ENCODE measurements at places on chromosomes 3 and 15. TPM values are rescaled to one million over a fixed set of nuclear protein-coding genes. Genes with fewer than 3 reads are reported as not detected.

DNA sequence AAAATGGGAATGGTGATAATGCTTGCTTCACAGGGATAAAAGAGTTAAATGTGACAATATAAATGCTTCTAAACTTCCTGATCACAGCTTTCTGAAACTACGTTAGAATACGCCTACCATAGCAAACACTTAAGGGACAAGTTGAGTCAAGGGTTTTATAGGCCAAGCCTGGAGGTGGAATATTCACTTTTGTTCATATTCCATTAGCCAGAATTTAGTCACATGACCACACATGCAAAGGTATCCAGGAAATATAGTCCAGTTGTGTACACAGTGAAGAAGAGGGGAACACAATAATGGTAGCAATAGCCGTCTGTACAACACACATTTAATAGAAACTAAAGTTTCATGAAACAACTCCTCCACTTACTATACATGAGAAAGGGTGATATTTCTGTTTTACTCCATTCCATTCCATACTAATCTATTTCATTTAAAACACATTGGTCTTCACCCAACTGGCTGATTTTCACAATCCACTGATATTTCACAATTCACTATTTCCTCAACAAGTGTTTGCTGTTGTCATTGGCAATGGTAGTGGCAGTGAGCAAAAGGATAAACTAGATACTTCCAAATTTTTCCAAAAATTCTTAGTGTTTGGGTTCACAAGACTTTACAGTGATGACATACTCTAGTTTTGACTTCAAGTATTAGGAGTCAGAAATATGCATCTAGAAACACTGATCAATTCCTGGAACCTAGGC, 270.9 kb downstream of the ERC2 start:
- DNase-seq = no peak

Gene TEX55
- total RNA-seq = not detected

Gene SUSD5
- 4.2 TPM for total RNA-seq

DNA sequence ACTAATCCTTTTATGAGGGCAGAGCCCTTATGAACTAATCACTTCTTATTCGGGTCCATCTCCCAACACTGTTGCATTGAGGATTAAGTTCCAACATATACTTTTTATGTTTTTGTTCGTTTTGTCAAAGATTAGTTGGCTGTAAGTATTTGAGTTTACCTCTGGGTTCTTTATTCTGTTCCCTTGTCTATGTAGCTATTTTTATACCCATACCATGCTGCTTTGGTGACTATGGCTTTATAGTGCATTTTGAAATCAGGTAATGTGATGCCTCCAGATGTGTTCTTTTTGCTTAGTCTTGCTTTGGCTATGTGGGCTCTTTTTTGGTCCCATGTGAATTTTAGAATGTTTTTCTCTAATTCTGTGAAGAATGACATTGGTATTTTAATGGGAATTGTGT, 166.4 kb upstream of the KCNMB2 start:
- DNase-seq = no peak

DNA sequence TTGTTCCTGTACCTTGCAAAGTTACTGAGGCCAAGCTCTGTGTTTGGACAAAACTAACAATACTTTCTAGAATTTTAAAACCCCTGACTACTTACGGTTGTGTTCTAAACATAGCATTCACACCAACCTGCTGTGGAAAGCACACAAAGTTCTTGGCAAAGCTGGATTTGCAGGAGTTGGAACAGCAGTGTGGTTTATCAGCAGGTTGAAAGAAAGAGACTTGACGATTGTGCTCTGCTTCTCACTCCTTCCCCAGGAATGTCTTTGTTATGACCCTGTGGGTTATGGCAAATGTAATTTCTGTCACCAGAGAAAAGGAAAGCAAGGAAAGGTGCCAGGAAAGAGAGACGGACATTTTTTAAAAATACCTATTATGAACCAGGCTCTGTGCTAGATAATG, 165.5 kb upstream of the TGFBR2 start:
- peak; percentile 82 for DNase-seq

DNA sequence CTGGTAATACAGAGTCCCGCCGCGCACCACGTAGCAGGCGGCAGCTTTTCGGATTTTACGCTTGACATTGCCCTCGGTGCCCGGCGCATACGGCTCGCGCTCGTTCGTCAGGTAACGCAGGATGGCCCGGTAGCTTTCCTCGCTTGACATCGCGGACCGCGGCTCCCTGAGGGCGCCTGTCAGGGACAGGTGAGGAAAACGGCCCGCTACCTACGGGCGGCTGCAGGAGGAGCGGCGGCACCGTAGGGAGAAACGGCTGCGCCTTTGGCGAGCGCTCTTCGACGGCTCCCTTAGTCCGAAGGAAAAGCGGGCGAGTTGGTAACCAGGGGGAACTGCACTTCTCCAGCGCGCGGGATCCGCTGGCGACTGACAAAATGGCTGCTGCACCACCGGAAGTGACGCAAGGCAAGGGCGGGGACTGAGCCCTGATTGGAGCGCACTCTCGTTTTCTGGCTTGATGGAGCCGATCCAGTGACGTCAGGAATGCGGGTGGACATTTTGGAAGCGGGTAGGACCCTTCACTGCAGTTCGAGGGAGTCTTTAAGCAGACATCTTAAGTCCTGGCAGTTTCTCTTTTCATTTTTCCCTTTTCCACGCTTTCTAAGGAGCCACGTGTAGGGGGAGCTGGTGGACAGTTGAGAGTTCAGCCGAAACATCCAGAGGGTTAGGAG, at the start of gene ZBTB11:
Gene ZBTB11 (minus strand): TSS at position 368 of the 671 bp plus-strand sequence. CDS start 218 bp downstream, at position 150.
- peak; percentile 100 for DNase-seq

Gene CPNE9
- total RNA-seq = not detected

DNA sequence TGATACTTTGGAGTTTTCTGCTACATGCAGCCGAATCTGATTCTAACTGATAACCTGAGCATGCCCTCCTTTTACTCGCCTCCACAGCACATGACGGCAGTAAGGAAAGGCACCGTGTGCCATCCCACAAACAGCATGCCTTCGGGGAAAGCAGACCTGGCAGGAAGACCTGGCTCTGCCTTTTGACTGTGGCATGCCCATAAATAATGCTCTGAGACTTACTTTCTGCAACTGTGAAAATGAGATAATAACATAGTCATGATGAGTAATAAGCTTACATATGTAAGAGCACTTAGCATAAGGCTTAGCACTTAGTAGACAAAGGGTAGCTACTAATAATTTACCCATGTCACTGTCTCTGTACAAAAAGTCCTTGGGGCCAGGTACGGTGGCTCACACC, 32.9 kb downstream of the MTHFS start:
- no peak for DNase-seq

DNA sequence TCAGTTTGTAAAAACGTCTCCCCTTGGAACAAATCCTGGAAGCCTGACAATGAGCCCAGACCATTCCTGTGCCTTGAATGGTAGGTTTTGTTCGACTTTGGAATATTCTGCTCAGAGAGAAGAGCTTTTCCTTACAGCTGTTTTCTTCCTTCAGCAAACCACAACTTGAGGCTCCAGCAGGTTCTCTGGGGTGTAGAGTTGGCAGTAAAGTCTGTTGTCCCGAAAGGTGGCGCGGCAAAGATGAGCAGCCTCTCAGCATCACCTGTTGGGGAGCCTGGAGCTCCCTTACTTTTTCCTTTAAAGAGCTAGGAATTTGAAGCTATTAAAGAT, 65.4 kb downstream of the BOC start:
- no peak for DNase-seq

Gene DAZL
- total RNA-seq = not detected

GRCh38 chr3:46206282-46207015, 1.7 kb downstream of the CCR1 start:
- no peak for DNase-seq

DNA sequence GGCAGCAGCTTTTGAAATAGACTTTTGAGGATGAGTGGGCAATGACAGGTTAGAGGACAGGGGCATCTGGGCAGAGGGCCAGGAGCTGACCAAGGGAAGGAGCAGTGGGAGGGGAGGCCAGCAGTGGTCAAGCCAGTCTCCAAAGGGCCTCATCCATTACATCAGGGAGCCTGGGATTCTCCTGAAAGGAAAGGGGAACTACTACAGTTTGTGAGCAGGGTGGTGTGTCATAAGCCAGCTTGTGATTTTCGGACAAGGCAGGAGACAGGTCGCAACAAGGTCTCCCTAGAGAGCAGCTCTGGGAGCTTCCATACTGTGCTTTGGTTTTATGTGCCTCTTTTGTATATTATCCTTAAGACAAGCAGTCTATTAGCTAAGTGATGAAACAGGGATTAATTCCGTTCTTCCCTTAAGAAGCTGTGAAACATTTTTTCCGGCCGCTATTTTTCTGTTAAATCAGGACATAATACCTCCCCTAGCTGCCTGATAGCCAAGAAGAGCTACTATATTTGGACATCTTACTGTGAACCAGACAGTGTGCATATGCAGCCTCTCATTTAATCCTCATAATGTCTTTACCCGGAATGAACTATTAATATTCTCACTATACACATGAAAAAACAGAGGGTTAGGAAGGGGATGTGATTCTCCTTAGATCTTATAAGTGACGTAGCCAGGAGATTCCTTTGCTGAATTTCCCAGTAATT, 46.4 kb downstream of the C2CD4B start:
- DNase-seq = no peak

- no peak for DNase-seq
These were observed 43.5 kb upstream of the UBE2E1 start for GRCh38 chr3:23762214-23762613.

GRCh38 chr15:85458764-85459163, 78.4 kb downstream of the AKAP13 start:
- DNase-seq = no peak

DNA sequence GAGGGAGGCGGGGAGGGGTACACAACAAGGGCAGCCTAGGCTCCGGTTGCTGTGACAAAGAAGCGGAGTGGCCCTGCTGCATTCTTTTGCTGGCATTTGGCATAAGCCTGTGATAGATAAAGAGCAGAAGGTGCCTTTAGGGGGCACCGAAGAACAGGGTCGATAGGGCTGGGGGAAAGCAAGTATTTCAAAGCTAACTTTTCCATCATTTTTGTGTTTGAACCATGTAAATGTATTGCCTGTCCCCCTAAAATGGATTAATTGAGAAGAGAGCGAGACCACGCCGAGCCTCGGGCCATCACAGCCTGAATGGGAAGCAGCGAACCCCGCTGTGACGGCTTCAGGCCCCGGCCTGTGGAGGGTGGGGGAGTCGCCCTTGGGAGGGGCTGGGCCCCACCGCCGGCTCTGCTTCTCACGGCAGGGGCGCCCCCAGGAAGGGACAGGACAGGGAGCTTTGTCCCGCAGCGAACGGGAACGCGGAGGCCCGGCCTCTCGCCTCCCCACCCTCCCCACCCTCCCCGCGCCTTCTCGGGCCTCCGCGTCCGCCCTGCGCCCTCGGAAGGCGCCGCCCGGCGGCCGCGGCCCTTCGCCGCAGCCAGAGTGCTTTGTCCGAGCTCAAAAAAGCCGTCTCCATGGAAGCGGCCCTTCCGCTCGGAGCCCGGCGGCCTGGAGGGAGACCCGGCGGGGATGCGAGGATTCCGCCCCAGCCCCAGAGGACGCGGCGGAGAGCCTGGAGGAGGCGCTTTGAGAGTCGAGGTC, 32.4 kb upstream of the ALDH1L1 start:
- DNase-seq = no peak

- no peak for DNase-seq
These were observed 348.3 kb downstream of the CGGBP1 start for GRCh38 chr3:87710511-87710910.

DNA sequence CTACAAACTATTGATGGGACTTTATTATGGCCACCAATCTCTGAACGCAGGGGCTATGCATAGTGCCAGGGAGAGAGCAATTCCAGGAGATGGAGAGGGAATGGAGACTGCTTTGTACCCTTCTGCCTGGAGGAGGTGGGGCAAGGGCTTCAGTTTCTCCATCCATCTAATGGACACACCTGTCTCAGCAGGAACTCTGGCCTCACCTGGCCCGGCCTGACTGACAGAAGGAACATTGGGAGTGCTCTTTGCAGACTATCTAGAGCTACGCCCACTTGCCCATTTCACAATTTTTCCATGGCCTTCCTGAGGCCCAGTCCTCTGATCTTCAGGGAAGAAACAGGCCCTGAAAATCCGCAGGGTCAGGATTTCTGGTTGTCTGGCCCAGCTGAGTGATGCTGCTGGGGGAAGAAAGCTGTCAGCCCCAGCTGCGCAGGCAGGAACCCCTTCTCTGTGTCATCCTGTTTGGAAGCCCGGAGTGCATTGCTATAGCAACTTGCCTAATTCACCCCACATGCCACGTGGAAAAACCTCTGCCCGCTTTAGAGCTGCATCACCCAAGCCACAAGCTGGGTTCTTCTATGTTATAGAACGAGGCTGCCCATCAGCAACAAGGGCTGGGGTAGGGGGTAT, 6.4 kb downstream of the ITGA11 start:
- no peak for DNase-seq

Data from breast epithelium (tissue), 4 donors.